ENCODE measurements at places on chromosomes 6 and 20.
A peak's percentile ranks its signal among the peaks of the same experiment; 100 is the strongest.

- H3K4me1 ChIP-seq: peaks cover 4% of the 10 kb centered on the region
- H3K4me3 ChIP-seq: no peak overlapping the region
- peaks cover 2% of the 10 kb centered on the region for H3K27me3 ChIP-seq
- DNase-seq: no peak
- no peaks in the 10 kb centered on the region for H3K36me3 ChIP-seq
These were observed 36.0 kb upstream of the SNX9 start for GRCh38 chr6:157787080-157787479.

GRCh38 chr6:7859591-7859990 is 51.0 kb downstream of the TXNDC5 start:
- no peaks in the 10 kb centered on the region for H3K4me1 ChIP-seq
- H3K27ac ChIP-seq: no peak overlapping the region
- no peaks in the 10 kb centered on the region for H3K36me3 ChIP-seq
- DNase-seq: no peak
- no peak overlapping the region for H3K4me3 ChIP-seq

DNA sequence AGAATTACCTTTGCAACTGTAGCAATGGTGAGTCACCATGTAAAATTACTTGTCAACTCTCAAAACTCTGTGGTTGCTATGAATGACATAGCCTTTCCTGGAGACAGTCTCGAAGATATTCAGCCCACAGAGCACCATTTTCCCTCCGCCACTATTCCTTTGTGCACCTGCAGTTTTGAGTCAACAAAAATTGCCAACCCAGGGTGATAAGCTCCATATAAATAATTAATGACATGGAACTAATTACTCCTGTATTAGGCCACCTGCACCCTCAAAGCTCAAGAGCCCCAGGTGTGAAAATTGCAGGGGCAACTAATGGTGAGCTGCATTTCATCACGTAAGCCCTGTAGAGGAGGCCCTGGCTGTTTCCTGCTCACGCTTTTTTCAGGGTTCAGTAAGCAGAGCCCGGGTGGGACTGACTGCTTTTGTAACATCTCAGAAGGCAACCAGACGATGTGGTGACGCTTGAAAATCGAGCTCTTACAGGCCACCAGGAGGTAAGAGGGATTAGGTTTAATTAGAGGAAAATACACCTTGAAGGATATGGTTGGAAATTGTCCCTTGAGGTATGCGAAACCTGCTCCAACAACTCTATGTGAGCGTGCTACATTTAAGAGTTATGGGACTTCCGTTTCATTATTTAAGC is 70.8 kb downstream of the BMP2 start:
- H3K27me3 ChIP-seq: peaks cover 3% of the 10 kb centered on the region
- no peak for DNase-seq
- H3K4me3 ChIP-seq: no peak overlapping the region
- no peaks in the 10 kb centered on the region for H3K4me1 ChIP-seq
- H3K36me3 ChIP-seq: no peaks in the 10 kb centered on the region

GRCh38 chr6:134010400-134010799 is 42.0 kb downstream of the SLC2A12 start:
- H3K27me3 ChIP-seq: no peaks in the 10 kb centered on the region
- H3K4me1 ChIP-seq: no peaks in the 10 kb centered on the region
- no peak overlapping the region for H3K4me3 ChIP-seq

DNA sequence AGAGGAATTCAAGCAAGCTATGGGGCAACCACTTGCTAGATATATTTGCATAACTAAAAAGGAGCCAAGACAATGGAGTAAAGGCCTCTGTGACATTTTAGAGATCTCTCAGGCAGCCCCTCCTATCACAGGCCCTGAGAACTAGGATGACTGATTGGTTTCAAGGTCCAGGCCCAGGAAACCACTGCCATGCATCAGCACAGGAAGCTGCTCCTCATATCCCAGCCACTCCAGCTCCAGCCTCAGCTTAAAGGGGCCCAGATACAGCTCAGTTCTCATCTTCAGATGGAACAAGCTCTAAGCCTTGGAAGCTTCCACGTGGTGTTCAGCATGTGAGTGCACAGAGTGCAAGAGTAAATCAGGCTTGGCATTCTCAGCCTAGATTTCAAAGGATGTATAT is 21.1 kb upstream of the THBS2 start:
- no peak overlapping the region for H3K4me3 ChIP-seq
- no peak for DNase-seq
- no peaks in the 10 kb centered on the region for H3K36me3 ChIP-seq
- no peak overlapping the region for H3K27ac ChIP-seq

DNA sequence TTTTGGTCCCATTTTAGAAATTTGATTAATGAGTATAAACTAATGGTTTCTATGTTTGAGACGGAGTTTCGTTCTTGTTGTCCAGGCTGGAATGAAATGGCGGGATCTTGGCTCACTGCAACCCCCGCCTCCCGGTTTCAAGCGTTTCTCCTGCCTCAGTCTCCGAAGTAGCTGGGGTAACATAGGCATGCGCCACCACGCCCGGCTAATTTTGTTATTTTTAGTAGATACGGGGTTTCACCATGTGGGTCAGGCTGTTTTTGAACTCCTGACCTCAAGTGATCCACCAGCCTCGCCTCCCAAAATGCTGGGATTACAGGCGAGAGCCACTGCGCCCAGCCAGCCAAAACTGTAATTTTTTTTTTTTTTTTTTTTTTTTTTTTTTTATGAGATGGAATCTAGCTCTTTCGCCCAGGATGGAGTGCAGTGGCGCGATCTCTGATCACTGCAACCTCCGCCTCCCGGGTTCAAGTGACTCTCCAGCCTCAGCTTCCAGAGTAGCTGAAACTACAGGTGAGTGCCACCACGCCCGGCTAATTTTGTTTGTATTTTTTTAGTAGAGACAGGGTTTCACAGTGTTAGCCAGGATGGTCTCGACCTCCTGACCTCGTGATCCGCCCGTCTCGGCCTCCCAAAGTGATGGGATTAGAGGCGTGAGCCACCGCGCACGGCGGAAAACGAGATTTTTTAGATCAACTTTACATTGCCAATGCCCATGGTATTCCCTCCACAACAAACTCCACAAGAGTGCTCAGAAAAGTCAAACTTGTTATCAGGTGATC is 127.8 kb downstream of the HFE start:
- H3K27ac ChIP-seq: no peak overlapping the region
- peak overlapping the region; percentile 76 for H3K4me3 ChIP-seq
- no peaks in the 10 kb centered on the region for H3K36me3 ChIP-seq
- peaks cover 33% of the 10 kb centered on the region for H3K4me1 ChIP-seq
- DNase-seq: no peak

- DNase-seq: no peak
- H3K4me1 ChIP-seq: no peaks in the 10 kb centered on the region
- no peaks in the 10 kb centered on the region for H3K36me3 ChIP-seq
- H3K4me3 ChIP-seq: no peak overlapping the region
These were observed 120.2 kb upstream of the RNF24 start for GRCh38 chr20:4135385-4136077.

DNA sequence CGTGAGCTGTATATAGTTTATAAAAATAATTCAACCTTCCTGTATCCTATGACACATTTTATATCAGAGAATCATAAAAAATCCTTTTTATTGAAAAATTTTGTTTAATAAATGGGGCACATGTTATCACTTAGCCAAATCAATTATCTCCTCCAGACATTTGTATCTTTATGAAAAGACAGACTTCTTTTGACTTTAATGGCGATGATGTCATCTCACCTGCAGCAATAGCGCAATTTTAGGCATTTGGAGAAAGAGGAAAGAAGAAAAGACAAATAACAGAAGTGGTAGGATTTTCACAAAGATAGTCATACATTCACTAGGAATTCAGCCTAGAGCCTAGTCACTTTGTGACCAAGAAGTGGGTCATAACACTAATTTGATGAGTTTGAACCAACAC is 444.5 kb downstream of the PREX1 start:
- H3K4me1 ChIP-seq: no peaks in the 10 kb centered on the region
- no peak for DNase-seq
- H3K27me3 ChIP-seq: no peaks in the 10 kb centered on the region
- no peak overlapping the region for H3K4me3 ChIP-seq
- no peaks in the 10 kb centered on the region for H3K36me3 ChIP-seq

GRCh38 chr20:4956200-4956810 is 45.0 kb downstream of the SLC23A2 start:
- peaks cover 3% of the 10 kb centered on the region for H3K36me3 ChIP-seq

DNA sequence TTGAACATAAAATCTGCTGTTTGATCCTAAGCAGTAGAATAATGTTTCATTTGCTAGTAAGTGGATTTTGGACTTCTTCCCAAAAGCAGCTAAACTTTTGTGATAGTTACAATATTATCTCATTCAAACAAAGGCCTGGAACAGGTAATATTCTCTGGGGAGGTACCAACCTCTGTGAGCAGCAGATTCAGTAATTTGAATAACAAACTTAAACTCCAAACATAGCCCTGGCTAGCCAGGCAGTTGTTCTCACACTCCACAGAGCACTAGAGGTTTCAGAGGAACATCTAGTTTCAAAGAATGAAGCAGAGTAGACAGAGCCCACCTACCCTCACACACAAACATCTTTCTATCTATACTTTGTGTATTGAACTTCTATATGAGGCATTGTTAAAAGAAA is 40.9 kb downstream of the LGSN start:
- no peak overlapping the region for H3K4me3 ChIP-seq
- no peak overlapping the region for H3K27ac ChIP-seq
- DNase-seq: no peak
- H3K36me3 ChIP-seq: no peaks in the 10 kb centered on the region
- no peaks in the 10 kb centered on the region for H3K27me3 ChIP-seq

GRCh38 chr6:22409486-22409885 is 112.7 kb upstream of the PRL start:
- no peak overlapping the region for H3K4me3 ChIP-seq
- DNase-seq: no peak
- no peaks in the 10 kb centered on the region for H3K36me3 ChIP-seq

GRCh38 chr20:23641936-23642751 is 4.4 kb upstream of the CST3 start:
- H3K27me3 ChIP-seq: peaks cover 1% of the 10 kb centered on the region
- no peak for DNase-seq
- H3K4me3 ChIP-seq: no peak overlapping the region
- no peaks in the 10 kb centered on the region for H3K36me3 ChIP-seq
- H3K27ac ChIP-seq: no peak overlapping the region
- H3K4me1 ChIP-seq: no peaks in the 10 kb centered on the region

- peak within 1 kb of the TSS; percentile 93 for H3K27ac ChIP-seq
- DNase-seq: peak; percentile 93
- peaks cover 79% of the 10 kb centered on the region for H3K4me1 ChIP-seq
- peak within 1 kb of the TSS; percentile 91 for H3K4me3 ChIP-seq
These were observed at the start of gene RNF5 for GRCh38 chr6:32177788-32178546. Gene RNF5 (plus strand): TSS chr6:32178405. CDS start chr6:32178512, 107 bp downstream.

- no peaks in the 10 kb centered on the region for H3K27me3 ChIP-seq
- no peak for DNase-seq
These were observed 11.4 kb upstream of the LOC128125822 start for GRCh38 chr6:63560801-63561287.

- H3K27ac ChIP-seq: no peak overlapping the region
- no peaks in the 10 kb centered on the region for H3K4me1 ChIP-seq
- H3K4me3 ChIP-seq: no peak overlapping the region
These were observed 105.4 kb upstream of the RIN2 start for GRCh38 chr20:19652591-19653026.

GRCh38 chr20:24158281-24158680 is 169.7 kb upstream of the GGTLC1 start:
- no peaks in the 10 kb centered on the region for H3K36me3 ChIP-seq
- DNase-seq: no peak
- no peaks in the 10 kb centered on the region for H3K4me1 ChIP-seq
- H3K27me3 ChIP-seq: no peaks in the 10 kb centered on the region
- no peak overlapping the region for H3K4me3 ChIP-seq

GRCh38 chr20:47620808-47621805 is 119.4 kb downstream of the NCOA3 start:
- DNase-seq: no peak
- H3K27me3 ChIP-seq: no peaks in the 10 kb centered on the region
- H3K4me1 ChIP-seq: no peaks in the 10 kb centered on the region
- no peak overlapping the region for H3K4me3 ChIP-seq
- peaks cover 39% of the 10 kb centered on the region for H3K36me3 ChIP-seq
- H3K27ac ChIP-seq: no peak overlapping the region

- peaks cover 23% of the 10 kb centered on the region for H3K4me1 ChIP-seq
- peaks cover 29% of the 10 kb centered on the region for H3K27me3 ChIP-seq
- H3K27ac ChIP-seq: no peak overlapping the region
- H3K4me3 ChIP-seq: no peak overlapping the region
- no peak for DNase-seq
- no peaks in the 10 kb centered on the region for H3K36me3 ChIP-seq
These were observed 659 bp upstream of the GFRA4 start for GRCh38 chr20:3663858-3664257.

GRCh38 chr6:105838171-105838570 is 248.0 kb upstream of the PRDM1 start:
- no peak for DNase-seq
- no peak overlapping the region for H3K27ac ChIP-seq
- no peak overlapping the region for H3K4me3 ChIP-seq
- no peaks in the 10 kb centered on the region for H3K27me3 ChIP-seq
- H3K4me1 ChIP-seq: no peaks in the 10 kb centered on the region

DNA sequence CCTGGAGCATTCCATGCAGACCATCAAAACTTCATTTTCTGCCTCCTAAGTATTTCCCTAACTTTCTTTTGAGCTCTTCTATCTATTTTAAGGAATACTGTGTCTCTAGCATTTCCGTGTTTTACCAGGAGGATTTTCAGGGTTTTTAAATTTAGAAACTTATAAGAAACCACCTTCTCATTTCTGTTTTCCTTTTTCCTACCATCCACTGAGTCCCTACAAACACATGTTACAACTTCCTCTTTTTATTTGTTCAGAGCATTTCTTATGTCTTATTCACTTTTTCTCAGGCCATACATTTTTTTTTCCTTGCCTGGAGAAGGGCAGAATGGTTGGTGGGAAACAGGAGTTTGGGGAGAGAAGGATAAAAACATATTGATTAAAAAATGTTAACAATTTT is 130.0 kb upstream of the BMP5 start:
- no peaks in the 10 kb centered on the region for H3K36me3 ChIP-seq
- no peak for DNase-seq
- H3K4me3 ChIP-seq: no peak overlapping the region
- no peaks in the 10 kb centered on the region for H3K27me3 ChIP-seq
- no peaks in the 10 kb centered on the region for H3K4me1 ChIP-seq

- no peak for DNase-seq
- H3K4me3 ChIP-seq: no peak overlapping the region
- no peaks in the 10 kb centered on the region for H3K36me3 ChIP-seq
- peaks cover 60% of the 10 kb centered on the region for H3K27me3 ChIP-seq
- peaks cover 11% of the 10 kb centered on the region for H3K4me1 ChIP-seq
These were observed 119.7 kb upstream of the ZNF184 start for GRCh38 chr6:27592481-27593199.

GRCh38 chr6:41573985-41574384 is 27.8 kb downstream of the FOXP4 start:
- no peak overlapping the region for H3K27ac ChIP-seq
- H3K4me3 ChIP-seq: no peak overlapping the region
- H3K4me1 ChIP-seq: no peaks in the 10 kb centered on the region
- DNase-seq: no peak
- no peaks in the 10 kb centered on the region for H3K27me3 ChIP-seq

- H3K27me3 ChIP-seq: no peaks in the 10 kb centered on the region
- no peaks in the 10 kb centered on the region for H3K36me3 ChIP-seq
- DNase-seq: no peak
- no peaks in the 10 kb centered on the region for H3K4me1 ChIP-seq
- no peak overlapping the region for H3K27ac ChIP-seq
- H3K4me3 ChIP-seq: no peak overlapping the region
These were observed 12.5 kb downstream of the CAP2 start for GRCh38 chr6:17405944-17406245.

Measured in CD4-positive, alpha-beta T cell (primary cell).